ENCODE measurements at places on chromosomes 1 and 21.

DNA sequence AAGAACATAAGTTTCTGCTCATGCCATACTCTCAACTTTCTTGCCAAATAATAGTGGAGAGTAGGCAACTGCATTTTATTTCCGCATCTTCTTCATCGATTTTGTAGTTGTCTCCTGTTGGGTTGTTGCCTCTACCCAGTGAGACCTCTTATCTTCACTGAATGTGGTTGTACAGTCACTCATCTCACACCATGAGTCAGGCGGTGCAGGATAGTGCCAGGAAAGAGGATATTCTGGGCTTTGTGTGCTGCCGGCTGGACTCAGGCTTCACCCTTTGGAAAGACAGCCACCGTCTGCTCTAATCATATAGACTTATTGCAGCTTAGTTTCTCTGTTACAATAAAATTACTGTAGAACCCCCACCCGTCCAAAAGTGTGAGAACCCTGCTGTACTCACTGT lies 154.3 kb upstream of the USP24 start:
- DNase-seq: peak; percentile 68

- no peak for DNase-seq
Observed at GRCh38 chr1:202809597-202810159, 1.1 kb upstream of the PCAT6 start.

- no peak for DNase-seq
Observed at GRCh38 chr1:24954022-24954421, 23.9 kb upstream of the RUNX3 start.

DNA sequence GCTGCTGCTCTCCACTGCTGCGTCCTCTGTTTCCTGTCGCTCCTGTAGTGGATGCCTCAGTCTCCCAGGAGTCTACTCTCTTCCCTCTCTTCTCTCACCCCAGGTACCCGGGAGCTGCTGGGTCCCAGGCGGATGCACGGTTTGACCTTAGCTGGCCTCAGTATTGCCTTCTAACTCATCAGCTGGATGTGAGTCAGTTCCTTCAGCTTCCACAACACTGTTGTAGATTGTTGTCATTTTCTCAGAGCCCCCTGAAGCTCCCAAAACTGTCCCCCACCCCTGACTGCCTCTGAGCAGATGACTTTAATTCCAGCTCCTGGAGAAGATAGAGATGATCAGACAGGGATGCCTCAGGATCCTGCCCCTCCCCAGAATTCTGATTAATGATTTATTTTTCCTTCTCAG lies 7.2 kb downstream of the CNIH3 start:
- DNase-seq: peak; percentile 80

- DNase-seq: no peak
Observed at GRCh38 chr1:22508329-22508728, 55.0 kb upstream of the EPHA8 start.

- DNase-seq: peak; percentile 27
Observed at GRCh38 chr1:58854576-58854975, 70.7 kb upstream of the JUN start.

DNA sequence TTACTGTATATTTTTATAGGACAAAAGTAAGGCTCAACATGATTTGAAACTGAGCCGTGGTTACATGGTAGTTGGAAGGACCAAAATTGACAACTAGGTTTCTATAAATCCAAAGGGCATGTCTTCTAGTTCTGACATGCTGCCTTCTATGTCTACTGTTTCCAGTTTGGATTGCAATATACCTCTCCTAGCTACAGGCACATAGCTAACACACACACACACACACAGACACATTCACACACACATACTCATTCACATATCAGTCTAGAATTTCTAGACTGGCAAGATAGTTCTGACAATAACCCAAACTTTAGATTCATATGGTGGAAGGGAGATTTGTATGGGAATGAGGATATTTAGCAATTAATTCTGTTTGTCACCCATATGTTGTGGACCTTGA lies 544.8 kb upstream of the CAMK1G start:
- DNase-seq: no peak

GRCh38 chr1:153698923-153699714 lies 20.6 kb downstream of the NPR1 start:
- peak; percentile 72 for DNase-seq

DNA sequence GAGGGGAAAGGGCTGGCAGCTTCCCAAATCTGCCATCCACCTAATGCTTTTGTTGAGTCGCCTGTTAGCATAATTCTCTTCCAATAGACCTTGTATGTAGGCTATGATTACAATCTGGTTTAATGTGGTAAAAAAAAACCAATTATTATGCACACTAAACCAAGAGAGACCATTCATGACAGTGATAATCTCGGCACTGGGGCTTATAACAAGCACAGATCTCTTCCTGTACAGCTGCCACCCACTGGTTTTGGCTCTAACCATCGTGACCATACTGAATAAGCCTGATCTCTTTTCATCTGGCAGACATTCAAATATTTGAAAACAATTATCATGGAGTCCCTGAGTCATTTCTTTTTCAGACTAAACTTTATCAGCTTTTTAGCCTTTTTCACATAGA lies 12.0 kb upstream of the SYT14 start:
- DNase-seq: peak; percentile 88

GRCh38 chr1:41444785-41445184 lies 39.7 kb downstream of the EDN2 start:
- DNase-seq: no peak

Measured in EH (cell line).